ENCODE measurements at places on chromosomes 6 and 20.

DNA sequence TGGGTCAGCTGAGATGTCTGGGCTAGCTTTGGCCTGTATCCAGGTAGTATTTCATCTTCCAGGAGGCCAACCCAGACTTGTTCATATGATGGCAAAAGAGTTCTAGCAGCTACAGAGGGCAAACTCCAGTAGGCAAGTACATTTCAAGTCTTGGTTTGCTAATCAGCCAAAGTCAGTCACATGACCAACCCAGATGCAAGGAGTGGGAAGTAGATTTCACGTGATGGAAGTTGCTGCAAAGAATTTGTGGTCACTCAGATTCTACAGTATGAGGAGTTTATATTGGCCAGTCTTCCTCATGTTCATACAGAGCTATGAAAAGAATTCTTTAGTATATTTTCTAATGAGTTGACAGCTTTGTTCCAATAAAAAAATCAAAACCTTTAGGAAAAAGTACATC, 101.8 kb downstream of the PHACTR1 start:
- no peak for DNase-seq

DNA sequence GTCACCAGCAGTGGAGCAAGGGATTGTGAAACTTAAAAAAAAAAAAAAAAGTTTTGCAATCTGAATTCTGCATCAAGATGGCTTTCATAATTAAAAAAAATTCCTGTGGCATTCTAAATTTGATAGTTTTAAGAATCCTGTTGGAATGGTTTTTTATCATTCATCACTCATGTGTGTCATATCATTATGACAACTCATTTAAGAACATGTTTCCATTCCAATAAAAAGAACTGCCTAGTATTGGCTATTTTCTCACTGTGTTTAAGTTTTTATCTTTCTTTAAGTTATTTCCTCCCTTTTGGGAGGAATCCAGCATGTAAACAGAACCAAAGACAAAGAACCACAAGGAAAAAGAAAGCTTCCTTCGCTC, 26.2 kb upstream of the RHAG start:
- DNase-seq: no peak

DNA sequence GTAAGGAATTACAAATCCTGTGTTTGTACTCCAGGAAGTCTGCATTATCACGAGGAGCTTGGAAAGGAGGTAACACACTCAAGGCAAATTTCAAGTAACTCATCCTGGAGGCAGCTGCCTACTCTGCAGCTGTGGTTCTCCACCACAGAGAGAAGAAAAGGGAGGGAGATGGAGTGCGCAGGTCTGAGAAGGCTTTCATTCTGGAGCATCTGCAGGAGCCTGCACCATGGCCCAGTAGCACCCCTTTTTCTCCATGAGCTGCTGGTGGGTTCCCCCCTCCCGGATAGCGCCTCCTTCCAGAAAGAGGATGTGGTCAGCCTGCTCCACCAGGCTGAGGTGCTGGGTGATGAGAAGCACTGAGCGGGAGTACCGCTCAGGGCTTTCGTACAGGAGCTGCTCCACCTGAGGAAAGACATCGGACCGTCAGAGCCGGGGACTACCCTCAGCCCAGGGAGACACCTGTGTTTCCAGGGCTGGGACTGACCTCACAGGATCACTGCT, 1.6 kb upstream of the PSMB8 start:
- peak; percentile 30 for DNase-seq

- DNase-seq: no peak
These were observed 119.0 kb upstream of the ZNF184 start for GRCh38 chr6:27591699-27592480.

- no peak for DNase-seq
These were observed 9.1 kb downstream of the VTA1 start for GRCh38 chr6:142155895-142156757.

DNA sequence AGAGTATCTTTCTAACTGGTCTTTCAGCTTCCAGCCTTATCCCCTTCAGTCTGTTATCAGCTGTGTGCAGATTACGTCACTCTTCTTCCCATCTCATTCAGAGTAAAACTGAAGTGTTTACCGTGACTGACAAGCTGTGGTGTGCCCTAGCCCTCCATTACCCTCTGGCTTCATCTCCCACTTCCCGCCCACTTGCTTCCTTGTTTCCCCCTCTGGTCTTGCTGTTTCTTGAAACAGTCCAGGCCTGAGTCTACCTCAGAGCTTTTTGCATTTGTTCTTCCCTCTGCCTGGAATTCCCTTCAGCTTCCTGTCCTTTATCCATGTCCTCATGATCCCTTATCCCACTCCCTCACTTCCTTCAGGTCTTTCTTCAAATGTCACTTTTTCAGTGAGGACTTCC, 66.9 kb downstream of the CARMIL1 start:
- no peak for DNase-seq

DNA sequence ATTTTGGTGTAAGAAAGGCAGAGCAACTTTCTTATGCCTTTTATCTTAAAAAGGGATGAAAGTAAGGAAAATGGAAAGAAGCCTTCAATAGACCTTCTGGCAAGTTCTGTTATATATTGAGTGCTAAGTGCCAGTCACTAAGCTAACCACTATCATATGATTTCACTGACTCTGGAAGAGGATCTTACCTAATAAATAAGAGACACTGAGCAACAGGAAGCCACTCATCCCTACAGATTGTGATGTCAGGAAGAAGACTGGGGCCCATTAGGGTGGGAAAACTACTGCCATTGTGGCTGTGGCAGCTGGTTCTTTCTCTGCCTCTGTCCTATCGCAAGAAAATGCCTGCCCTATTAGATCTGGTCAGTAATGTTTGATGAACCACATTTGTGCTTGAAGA, 89.6 kb downstream of the AIG1 start:
- no peak for DNase-seq

GRCh38 chr6:157638779-157639178, 184.3 kb upstream of the SNX9 start:
- DNase-seq: no peak
